T-helper 1 cell (primary cell): ENCODE measurements at places on chromosomes 7 and 10.
A peak's percentile ranks its signal among the peaks of the same experiment; 100 is the strongest.

- peak; percentile 20 for DNase-seq
These were observed 1.2 kb downstream of the PIP4K2A start for GRCh38 chr10:22712956-22713852.

- DNase-seq = no peak
These were observed 292.8 kb downstream of the ANKRD7 start for GRCh38 chr7:118517275-118517674.

GRCh38 chr7:121940918-121941317 is 68.0 kb downstream of the PTPRZ1 start:
- no peak for DNase-seq

DNA sequence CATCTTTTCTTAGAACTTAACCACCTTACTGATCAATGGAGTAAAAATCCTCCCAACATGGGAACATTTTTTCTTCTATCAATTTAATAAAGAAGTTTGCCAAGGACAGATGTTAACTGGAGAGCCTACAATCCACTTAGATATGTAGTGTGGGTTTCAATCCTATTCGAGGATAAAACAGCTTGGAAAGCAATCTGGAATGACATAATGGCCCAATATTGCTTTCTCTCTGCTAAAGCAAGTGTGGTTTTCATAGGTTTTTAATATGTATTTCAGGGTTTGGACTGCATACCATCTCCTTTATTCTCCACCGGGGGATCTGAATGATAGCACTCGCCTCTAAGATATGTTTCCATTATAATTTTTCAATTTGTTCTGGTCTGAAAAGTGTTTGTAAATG is 149.7 kb downstream of the PRPF18 start:
- no peak for DNase-seq

DNA sequence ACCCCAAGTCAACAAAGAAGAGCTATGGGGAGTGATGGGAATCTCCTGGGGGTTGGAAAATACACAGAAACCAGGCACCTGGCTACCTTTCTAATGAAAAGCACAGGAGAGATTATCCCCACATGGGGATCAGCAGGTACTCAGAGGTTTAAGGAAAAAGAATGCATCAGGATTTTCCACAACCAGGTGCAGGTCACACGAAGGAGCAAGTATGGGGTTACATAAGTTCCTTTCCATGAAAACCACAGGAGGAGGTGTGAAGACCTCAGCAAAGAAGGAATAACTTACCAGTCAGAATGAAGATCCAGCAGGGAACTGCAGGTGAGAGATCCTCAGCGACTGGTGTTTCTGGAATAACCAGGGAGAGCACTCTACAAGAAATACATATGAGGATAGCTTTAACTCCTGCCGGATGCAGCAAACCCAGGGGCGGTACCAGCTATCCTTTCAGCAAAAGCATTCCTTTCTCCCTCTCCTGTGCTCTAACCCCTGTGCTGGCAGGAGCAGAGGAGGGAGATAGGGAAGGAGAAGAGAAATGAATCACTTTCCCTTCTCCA is 116.7 kb upstream of the TMEM106B start:
- no peak for DNase-seq

DNA sequence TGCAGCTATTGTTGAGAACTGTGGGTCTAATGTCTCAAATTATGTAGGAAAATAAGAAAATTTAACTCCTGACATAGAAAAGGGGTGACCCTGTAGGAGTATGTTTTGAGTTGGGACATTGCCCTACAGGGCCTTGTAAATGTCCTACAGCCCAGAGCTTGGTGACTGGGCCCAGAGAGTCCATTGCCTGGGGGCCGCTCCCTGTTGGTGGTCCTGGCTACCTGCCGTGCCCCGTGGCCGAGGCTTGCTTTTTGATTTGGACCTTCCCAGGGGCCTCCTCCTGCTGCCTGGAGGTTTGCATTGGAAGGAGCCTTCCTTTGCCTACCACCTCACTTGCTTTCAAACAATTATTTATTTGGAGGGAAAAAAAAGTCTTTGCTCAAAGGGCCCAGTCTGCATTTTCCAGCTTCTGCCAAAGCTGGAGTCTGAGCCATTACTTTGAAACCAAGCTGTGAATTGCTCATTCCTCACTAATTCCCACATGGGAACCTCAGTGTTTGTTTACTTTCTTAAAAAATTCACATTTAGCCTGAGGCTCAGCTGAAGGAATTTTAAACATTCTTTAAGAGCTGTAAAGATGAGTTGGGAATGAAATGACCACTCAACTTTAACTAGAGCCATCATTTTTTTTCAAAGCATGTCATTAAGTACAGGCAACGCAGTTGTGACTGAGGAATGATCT is 355.0 kb downstream of the GLRX3 start:
- no peak for DNase-seq

- no peak for DNase-seq
These were observed 165.4 kb downstream of the ADAM12 start for GRCh38 chr10:126222736-126223511.

GRCh38 chr10:127196282-127197153 is at the start of gene INSYN2A:
Gene INSYN2A (minus strand): TSS chr10:127196591. CDS start chr10:127176395, 20,196 bp downstream.
- DNase-seq = no peak

DNA sequence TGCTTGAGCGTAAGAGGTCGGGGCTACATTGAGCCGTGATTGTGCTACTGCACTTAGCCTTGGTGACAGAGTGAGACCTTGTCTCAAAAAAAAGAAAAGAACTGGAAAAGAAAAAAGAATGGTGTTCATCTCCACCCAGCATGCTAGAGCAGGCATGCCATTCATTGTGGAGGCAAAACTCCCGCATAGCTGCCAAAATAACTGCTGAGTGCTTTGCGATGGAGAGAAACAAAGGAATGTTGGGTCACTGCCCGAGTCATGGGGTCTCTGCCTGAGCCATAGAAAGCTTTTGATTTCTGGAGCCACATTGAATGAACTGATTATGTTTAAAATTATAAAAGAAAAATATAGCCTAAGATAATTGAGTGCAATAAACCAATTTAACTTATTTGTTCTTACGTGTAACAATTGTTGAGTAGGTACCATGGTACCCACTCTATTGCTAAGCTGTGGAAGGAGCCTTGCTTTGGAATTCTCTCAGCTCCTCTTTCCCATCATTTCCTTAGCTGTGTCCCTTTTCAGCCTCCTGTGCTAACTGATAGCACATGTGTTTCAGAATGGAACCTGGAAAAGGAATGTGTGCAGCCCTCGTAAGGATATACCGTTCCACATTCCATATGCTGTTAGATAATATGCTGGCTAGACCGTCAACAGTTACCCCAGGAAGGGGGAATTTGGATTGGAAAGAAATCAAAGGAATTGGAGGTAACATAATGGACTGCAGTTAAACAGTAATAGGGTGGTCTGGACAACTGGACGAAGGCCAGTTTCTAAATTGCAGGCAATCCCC is 99.0 kb downstream of the KIAA1217 start:
- DNase-seq = no peak

DNA sequence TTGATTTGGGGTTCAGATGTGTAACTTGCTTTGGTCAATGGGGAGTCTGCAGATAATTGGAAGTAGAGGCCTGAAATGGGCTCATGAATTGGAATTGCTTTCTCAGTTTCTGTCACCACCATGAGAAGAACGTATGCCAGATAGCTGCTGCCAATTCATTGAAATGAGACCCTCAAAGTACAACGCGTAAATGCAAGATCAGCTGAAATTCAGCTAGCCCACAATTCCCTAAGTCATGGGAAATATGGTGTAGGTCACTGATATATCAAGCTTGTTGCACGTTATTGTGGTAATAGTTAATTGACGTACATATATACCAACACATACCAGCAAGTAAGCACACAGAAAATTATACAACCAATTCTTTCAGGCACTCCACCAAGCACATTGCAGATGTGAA is 520.0 kb downstream of the NRG3 start:
- no peak for DNase-seq

GRCh38 chr10:113859261-113859660 is 4.8 kb downstream of the NHLRC2 start:
- DNase-seq = no peak

- no peak for DNase-seq
These were observed 599.2 kb upstream of the MGMT start for GRCh38 chr10:128867819-128868218.

DNA sequence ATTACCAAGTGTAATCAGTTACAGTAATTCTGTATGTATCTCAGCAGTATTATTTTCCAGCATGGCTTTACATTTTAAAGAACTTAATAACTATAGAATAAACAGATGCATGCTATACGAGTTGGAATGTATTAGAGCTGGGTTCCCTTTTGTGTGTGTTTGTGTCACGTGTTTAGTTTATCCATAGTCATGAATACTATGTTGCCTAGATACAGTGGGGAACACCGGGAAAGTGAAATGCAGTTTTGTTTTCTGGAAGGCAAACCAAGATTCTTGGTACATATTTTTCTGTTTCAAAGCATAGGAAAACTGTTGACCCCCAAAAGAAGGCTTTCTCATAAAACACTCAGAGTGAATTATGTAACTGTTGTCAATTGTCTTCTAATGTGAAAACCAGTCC is 119.0 kb downstream of the FANK1 start:
- no peak for DNase-seq

- DNase-seq = no peak
These were observed 2.7 kb upstream of the HERPUD2 start for GRCh38 chr7:35697414-35698175.

DNA sequence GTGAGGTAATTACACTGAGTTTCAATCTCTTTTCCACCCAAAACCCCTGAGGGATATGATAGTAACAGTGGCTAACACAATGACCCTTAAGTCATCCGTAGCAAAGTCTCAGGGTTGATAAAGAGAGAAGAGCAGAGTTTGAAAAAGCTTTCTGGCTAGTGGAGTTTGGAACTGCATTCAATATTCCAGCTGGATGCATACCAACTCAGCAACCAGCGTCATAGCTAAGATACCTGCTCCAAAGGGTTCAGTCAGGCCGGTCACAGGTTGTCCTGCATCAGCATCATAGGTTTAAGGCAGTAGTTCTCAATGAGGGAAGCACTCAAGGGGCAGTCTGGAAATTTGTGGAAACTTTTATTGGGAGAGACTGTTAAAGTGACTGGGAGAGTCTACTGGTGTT is 93.5 kb downstream of the CNOT4 start:
- no peak for DNase-seq
